Activated CD4-positive, alpha-beta T cell treated with anti-CD3 and anti-CD28 coated beads, Interleukin-2, amount 50 U/mL, for 24 hours (primary cell): ENCODE measurements at places on chromosomes 12 and 14.

DNA sequence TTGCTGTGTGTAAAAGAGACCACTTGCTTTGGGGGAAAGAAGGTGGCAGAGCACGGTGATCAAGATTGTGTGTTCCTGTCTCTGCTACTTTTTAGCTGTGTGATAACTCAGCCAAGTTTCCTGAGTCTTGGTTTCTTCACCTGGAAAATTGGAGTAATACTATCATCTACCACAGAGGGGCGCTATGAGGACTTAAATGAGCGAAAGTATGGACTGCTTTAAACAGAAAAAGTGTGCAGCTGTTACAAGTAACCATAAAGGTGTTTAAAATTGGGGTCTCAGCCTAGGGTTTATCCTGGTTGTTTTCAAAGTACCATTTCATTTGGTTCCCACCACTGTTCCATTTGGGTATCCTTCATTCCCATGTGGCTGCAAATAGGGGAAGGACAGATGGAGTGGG is 65.9 kb upstream of the WSCD2 start:
- no peak for DNase-seq

DNA sequence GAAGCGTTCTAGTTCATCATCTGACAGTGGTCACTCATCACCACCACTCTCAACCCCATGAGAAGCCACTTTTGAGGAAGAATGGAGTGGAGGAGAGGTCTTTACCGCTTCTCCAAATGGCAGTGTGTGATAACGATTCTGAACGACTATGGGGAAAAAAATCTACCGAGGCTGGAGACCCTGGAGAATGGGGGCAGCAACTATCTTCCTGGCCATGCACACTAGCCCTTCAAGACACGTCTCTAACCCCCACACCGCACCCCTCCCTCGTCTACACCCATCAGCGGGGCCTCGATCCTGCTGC is 365 bp downstream of the ING4 start:
- no peak for DNase-seq

- DNase-seq: no peak
These were observed 8.1 kb downstream of the GAPDH start for GRCh38 chr12:6542209-6543009.

DNA sequence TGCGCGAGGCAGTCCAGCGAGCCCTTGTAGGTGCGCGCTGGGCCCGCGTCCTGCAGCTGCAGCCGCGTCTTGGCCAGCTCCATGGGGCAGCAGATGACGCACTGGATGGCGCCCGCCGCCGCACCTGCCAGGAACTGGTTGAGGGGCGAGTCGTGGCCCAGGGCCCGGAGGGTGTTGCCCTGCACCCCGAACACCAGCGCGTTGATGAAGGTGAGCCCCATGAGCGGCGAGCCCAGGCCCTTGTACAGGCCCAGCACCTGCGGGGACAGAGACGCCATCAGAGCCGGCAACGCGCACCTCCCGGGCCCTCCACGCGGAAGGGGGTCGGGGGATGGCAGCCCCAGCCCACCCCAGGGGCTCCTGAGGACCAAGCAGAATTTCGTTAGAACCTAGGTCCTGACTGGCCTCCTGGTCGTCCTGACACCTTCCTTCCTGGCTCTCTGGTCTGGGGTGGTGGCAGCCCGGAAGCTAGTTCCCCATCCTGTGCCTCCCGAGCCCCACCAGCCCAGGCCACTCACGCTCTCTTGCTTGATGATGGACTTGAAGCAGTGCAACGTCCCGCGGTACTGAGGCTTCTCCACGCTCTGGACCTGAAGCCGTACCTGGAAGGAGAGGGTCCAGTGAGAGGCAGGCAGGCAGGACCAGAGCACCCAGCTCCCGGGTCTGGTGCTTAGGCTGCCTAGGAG is 13.3 kb downstream of the SLC25A29 start:
- no peak for DNase-seq

DNA sequence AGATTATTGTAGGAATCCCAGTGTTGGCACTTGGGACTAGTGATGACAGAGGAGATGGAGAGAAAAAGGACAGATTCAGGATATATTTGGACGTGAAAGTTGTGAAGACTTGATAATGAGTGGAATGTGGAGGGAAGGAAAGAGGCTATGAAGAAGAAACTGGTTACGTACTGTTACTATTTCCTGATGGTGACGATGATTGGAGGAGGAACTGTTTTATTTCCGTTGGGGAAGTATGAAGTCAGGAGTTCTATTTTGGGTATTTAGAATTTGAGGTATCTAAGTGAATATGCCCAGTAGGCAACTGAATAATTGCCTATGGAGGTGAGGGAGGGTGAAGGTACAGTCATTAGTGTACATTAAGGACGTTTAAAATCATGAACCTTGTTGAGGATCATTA is 207.2 kb downstream of the TMTC2 start:
- DNase-seq: no peak

- no peak for DNase-seq
These were observed 489.8 kb upstream of the FLRT2 start for GRCh38 chr14:85040046-85040685.

- peak; percentile 47 for DNase-seq
These were observed at the start of gene LTB4R for GRCh38 chr14:24310646-24311604. LTB4R (plus strand) TSS chr14:24311502; CDS start chr14:24315652, 4,150 bp downstream.

- DNase-seq: no peak
These were observed 993.3 kb upstream of the TMEM132C start for GRCh38 chr12:127273626-127274025.

GRCh38 chr12:93090731-93091172 is 161.7 kb upstream of the EEA1 start:
- no peak for DNase-seq

GRCh38 chr14:87883750-87884149 is 109.2 kb downstream of the GALC start:
- DNase-seq: no peak

- no peak for DNase-seq
These were observed 23.8 kb downstream of the AACS start for GRCh38 chr12:125089083-125089482.

GRCh38 chr12:89673603-89674002 is 35.0 kb downstream of the ATP2B1 start:
- DNase-seq: no peak

DNA sequence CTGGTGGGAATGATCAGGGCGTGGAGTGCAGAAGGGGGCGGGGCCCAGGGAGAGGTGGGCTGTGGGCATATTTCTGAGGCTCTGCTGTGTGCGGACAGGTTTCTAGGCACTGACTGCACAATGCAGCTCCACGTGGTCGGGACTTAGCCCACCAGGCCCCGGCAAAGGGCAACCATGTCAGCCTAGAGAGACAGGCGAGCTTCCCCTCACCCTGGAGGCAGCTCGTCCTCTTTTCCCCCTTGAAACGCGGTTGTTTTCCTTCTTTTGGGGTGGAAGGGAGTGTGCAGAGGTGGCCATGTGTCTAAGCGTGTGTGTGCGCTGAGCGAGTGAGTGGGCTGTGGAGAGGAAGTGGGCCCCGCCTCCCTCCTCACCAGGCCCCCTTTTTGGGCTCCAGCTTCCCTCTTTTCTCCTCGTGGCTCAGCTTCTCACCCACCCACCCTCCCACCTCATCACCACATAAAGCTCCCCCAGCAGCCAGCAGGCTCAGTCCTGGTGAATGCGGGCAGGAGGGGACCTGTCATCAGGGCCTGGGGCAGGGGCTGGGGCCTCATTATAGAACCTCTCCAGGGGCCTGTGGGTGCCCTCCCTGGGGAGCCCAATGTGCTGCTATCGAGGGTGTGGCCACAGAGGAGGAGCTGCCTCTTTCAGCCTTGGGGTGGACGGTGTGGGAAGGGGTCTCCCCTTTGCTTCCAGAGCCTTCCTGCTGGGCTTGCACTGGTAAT is 22.0 kb downstream of the LRTM2 start:
- DNase-seq: no peak

DNA sequence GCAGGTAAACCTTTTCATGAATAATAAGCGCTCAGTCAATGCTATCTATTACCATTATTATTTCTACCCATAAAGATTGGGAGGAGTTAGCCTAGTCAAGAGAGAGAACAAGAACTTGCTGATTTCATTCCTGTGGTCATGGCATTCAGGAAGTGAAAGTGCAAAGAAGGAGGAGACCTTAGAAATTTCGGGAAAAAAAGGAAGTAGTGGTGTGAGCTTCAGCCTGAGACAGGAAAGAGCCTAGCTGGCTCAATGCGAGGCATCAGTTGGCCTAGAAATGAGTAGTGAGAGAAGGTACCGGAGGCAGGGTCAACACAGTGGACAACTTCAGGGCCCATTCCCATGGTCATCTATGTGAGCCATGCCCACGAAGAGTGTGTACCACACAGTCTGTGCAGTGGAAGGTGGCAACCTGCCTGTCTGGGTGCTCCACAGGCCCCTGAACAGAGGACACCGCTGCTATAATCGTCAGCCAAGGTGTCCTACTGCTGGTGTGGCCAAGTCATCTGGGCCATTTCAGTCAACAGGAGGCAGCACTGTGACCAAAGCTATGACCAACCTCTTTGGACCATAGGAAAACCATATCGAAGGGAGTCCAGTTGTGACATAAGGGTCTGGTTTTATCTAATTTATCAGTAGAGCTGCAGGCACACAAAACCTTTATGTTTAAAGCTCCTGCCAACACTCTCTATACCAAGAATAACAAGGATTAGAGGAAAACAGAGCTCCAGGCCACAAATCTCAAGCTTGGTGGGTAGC is 16.2 kb upstream of the STON2 start:
- no peak for DNase-seq

DNA sequence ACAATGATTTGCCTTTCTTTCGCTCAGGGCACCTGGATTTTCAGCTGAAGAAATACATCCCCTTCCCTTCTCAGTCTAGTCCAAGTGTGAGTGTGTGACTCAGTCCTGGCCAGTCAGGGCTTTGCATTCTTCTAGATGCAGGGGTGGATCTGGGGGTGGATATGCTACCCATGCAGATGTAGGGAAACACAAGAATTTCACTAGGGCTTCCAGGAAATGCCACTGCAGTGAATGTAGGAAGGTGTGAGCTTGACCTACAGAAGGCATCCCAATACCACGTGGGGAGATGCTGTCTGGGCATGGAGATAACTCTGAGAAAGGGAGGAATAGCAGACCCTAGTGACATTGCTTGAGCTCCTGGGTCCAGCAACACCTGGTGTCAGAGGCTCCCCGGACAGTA is 404.2 kb downstream of the GLT1D1 start:
- no peak for DNase-seq

- DNase-seq: no peak
These were observed 59.6 kb downstream of the FIGNL2 start for GRCh38 chr12:51788876-51789275.

DNA sequence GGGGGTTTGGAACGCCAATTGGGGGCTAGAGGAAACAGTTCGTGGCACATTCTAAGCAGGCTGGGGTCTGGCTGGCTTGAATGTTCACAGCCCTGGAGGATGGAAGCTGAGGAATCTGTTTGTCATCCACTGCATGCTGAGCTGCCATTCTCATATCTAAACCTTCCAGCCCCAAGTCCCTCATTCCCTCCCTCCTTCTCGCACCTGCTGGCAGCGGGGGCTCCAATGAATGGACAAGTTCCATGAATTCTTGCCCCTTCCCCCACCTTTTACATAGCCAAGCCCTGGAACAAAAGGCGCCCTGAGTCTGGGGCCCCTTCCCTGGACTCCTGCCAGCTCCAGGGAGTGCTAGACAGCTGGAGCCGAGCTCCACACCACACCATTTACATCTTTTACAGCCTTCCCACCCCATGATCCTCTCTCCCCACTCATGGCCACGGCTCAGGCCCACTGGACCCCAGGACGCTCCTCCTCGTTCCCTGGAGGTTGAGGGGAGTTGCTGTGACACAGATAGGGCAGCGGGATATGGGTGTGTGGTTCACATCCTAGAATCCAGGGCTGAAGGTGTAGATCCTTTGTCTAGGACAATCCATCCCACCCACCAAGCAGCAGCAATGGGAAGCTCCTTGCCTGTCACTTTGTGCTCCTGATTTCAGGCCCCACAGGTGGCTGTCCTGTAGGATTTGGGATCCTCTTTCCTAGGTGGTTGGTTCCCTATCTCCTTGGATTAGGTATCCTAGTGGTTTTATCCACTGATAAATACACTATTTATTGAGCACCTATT is 21.7 kb upstream of the VRTN start:
- no peak for DNase-seq

GRCh38 chr12:47903927-47904712 is 674 bp downstream of the VDR start:
- DNase-seq: no peak

- no peak for DNase-seq
These were observed 6.4 kb downstream of the PGAM5 start for GRCh38 chr12:132717011-132717410.

- DNase-seq: no peak
These were observed 152.4 kb upstream of the PELI2 start for GRCh38 chr14:55965851-55966250.

- DNase-seq: no peak
These were observed 58.9 kb downstream of the NOC4L start for GRCh38 chr12:132202929-132203721.

- no peak for DNase-seq
These were observed 198.6 kb downstream of the BCL11B start for GRCh38 chr14:99073431-99073830.

GRCh38 chr12:118633071-118633470 is 256.7 kb downstream of the SUDS3 start:
- DNase-seq: no peak

DNA sequence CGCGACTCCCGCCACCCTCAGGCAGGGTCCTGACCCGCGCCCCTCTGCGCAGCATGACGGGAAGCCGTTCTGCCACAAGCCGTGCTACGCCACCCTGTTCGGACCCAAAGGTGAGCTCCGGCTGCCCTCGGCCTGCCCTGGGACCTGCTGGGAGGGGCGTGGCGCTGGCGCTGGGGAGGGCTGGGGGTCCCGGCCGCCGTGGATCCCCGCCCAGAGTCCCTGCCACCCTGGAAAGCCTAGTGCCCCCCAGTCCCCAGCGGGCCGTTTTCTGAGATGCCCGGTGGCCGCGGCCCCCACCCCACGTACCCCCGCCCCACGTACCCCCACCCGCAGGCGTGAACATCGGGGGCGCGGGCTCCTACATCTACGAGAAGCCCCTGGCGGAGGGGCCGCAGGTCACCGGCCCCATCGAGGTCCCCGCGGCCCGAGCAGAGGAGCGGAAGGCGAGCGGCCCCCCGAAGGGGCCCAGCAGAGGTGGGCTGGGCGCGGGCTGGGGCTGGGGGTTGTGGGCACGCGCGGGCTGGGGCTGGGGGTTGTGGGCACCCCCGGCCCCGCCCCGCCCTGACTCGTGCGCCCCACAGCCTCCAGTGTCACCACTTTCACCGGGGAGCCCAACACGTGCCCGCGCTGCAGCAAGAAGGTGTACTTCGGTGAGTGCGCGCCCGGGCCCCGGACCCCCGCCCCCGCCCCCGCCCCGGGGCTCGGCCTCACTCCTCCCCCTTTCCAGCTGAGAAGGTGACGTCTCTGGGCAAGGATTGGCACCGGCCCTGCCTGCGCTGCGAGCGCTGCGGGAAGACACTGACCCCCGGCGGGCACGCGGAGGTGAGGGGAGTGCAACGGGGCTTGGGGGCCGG is 4.0 kb downstream of the CRIP2 start:
- no peak for DNase-seq

DNA sequence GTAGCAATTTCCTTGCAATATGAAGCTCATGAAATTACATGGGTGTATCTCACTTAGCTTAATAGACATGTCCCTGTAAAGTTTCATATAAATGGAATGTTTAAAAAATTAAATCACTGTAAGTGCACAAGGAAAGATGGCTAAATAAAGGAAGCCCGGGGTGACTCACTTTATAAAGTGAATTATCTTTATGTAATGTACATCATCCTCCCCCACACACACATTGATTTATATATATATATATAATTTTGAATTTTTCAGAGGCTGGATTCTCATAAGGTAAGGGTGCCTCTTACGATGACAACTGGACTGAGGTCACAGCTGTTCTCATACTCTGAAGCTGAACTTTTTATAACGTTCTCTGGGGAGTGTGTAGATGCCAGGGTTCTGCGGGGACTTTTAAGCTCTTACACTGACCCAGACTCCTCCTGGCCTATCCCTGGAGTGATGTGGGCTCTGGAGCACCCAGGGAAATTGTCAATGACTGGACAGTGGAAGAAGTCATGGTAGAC is 108.7 kb upstream of the HIF1A start:
- DNase-seq: no peak

- no peak for DNase-seq
These were observed at the start of gene TMTC1 for GRCh38 chr12:29783773-29784666. TMTC1 (minus strand) TSS chr12:29783942; CDS start chr12:29783751, 191 bp downstream.
